ENCODE measurements at places on chromosomes 13 and 19.
A peak's percentile ranks its signal among the peaks of the same experiment; 100 is the strongest.

GRCh38 chr13:66847541-66847940 is 382.6 kb downstream of the PCDH9 start:
- no peak for DNase-seq

- DNase-seq = no peak
These were observed 1.1 kb downstream of the ZNF600 start for GRCh38 chr19:52785506-52785905.

DNA sequence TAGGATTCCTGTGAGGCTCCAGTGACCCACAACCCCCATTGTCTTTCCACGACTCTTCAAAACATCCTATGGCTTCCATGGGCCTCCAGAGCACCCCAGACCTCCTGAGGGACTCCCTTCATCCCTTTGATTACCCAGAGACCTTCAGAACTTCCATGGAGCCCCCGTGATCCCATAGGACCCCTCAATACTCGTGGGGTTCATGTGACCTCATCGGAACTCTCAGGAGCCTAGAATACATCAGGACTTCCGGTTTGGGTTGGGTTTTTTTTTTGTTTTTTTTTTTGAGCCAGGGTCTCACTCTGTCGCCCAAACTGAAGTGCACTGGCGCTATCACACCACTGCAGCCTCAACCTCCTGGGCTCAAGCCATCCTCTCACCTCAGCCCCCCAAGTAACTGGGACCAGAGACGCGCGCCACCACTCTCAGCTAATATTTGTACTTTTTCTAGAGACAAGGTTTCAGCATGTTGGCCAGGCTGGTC is 774 bp downstream of the ALDH16A1 start:
- DNase-seq = no peak

GRCh38 chr13:67306742-67307141 is 76.6 kb upstream of the PCDH9 start:
- no peak for DNase-seq

GRCh38 chr19:53896682-53897081 is 12.4 kb upstream of the CACNG7 start:
- DNase-seq = no peak

- no peak for DNase-seq
These were observed 743.8 kb upstream of the SLC10A2 start for GRCh38 chr13:103810026-103810425.

- DNase-seq = no peak
These were observed 103.3 kb downstream of the GGACT start for GRCh38 chr13:100485265-100485664.

GRCh38 chr19:6740589-6741343 is 1.3 kb downstream of the TRIP10 start:
- DNase-seq = no peak

- no peak for DNase-seq
These were observed 10.9 kb upstream of the QTRT1 start for GRCh38 chr19:10690341-10690781.

- DNase-seq = no peak
These were observed 304.9 kb upstream of the NBEA start for GRCh38 chr13:34637138-34637537.

- no peak for DNase-seq
These were observed 70.4 kb upstream of the FARP1 start for GRCh38 chr13:98072476-98072875.

GRCh38 chr13:58318495-58319167 is 687.1 kb downstream of the PCDH17 start:
- DNase-seq = no peak

DNA sequence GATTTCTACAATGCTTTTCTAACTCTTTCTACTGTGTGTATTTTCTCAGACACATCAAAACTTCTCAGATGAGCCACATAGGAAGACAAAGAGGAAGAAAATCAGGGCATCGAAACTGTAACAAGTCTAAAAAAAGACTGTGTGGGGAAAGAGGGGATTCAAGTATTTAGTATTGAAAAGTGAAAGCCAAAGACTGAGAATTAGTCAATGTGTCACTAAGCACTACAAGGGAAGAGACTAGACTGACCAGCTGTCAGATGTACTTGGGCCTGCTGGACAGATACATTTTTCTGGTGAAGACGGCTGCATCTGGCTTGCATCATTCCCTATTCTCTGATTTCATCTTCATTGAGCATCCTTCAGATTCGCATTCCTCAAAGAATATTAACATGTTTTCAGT is 25.4 kb downstream of the COMMD6 start:
- DNase-seq = no peak

DNA sequence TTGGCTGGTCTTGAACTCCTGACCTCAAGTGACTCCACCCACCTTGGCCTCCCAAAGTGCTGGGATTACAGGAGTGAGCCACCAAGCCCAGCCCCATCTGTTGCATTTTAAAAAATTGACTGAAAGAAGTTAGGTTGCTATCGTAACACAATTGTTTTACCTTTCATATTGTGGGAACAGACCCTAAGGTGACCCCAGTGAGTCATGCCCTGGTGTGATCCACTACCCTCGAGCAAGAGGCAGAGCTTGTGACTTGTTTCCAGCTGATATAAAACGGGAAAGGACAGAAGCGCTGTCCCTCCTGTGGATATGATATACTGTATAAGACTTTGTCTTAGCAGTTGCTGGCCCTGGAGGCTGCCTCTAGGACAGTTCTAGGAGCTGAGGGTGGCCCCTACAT is 308.6 kb downstream of the HS6ST3 start:
- DNase-seq = no peak

DNA sequence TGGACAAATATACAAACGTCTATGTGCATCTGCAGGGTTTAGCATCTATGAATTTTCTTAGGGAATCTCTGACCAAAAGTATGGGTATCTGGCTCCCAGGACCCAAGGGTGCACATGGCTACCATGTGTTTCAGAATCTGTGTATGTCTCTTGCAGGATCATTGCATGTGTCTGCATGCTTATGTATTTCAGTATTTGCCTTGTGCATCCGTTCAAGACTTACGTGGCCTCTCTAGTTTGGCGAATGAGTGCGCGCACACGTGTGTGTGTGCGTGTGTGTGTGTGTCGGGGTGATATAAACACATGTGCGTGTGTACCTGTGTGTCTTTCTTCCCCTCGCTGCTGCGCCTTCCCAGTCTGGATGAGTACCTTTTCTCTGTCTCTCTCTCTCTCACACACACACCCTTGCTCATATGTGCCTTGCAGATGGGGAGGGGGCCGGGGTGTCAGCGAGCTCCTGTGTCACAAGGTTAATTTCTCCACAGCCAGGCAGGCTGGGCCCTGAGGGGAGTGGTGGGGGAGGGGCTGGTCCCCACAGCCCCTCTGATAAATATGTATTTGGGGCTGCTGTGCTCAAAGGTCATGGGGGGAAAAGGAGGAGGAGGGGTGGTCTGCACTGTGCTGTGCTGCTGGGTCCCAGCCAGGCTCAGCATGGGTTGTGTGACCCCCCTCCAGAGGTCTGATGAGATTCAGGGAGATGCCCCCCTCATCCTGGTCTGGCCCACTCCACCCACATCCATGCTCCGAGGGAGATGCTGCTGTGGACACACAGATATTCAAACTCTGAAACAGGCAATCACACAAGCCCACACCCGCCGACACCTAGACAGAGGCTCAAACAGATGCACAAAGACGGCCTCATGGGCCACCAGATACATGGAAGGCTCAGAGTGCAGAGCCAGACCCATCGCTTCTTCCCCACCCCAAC is 37.5 kb upstream of the POU2F2 start:
- DNase-seq = no peak

DNA sequence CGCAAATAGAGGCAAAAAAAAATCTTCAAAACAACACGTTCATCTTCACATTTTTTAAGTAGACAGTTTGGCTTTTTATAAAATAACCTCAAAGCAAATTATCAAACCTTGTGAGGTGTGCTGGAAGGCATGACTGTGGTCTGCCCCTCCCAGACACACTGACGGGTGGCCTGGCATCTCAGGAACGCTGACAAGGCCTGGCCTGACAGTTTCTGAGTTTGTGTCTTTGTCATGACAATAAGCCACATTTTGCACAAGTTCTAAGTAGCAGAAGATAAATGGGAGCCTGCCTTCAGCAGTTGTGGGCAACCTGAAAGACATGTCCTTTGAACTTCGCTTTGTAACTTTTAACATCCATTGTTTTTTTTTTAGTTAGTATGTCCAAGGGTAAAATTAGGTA is 38.5 kb downstream of the SOX21 start:
- no peak for DNase-seq

- peak; percentile 41 for DNase-seq
These were observed 25.6 kb upstream of the NDFIP2 start for GRCh38 chr13:79455331-79455730.

DNA sequence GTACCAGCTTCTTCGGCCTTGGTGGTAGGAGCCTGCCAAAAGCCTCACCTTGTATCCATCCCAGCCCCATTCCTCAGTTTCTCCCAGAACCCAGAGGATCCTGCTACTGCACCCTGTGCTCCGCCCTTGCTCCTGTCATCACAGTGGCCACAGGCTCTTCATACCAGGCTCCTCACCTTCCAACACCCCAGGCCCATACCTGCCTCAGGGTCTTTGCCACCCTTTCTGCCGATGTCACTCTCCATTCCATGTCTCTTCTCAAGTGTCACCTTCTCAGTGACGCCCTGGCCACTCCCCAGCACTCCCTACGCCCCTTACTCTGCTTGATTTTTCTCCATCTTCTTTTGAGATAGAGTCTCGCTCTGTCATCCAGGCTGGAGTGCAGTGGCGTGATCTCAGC is 2.0 kb upstream of the SRRM5 start:
- no peak for DNase-seq

GRCh38 chr13:47628666-47629065 is 372.4 kb downstream of the SUCLA2 start:
- DNase-seq = peak; percentile 1

GRCh38 chr19:49362048-49362928 is at the start of gene TEAD2:
TEAD2 (minus strand) TSS chr19:49362416; CDS start chr19:49360075, 2,341 bp downstream.
- DNase-seq = peak; percentile 30

DNA sequence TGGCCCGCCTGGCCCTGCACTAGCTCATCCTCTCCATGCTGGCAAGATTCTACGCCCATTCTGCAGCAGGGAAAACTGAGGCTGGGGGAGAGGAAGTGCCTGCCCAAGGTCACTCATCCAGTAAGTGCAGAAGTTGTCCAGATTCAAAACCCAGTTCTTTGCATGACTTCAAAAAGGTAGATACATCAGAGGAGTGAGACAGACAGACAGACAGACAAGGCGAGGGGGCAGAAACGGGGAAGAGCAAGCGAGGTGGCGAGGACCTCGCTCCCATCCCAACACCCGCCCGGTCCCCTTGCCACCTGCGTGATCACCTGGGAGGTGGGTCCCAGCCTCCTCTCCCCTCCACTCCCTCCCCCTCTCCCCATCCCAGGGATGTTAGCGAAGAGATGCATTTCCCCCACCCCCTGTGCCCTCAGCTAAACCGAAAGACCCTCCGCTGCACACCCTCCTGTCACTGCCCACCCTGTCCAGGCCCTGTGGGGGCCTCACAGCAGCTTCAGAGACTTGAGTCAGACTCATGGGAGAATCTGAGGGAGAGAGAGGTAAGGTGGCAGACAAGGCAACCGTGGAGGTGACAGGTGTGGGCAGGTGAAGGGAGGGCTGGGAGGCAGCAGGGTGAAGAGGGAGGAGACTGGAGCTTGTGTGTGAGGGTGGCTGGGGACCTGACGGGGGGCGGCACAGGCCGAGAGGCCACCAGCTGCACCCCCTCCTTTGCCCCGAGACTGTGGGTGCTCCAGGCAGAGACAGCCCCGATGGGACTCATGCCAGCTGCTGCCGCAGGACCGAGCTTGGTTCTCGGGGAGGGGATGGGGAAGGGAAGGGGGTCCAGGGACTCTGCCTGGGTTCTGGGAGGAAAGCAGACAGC is 18.9 kb downstream of the LRRC4B start:
- no peak for DNase-seq

DNA sequence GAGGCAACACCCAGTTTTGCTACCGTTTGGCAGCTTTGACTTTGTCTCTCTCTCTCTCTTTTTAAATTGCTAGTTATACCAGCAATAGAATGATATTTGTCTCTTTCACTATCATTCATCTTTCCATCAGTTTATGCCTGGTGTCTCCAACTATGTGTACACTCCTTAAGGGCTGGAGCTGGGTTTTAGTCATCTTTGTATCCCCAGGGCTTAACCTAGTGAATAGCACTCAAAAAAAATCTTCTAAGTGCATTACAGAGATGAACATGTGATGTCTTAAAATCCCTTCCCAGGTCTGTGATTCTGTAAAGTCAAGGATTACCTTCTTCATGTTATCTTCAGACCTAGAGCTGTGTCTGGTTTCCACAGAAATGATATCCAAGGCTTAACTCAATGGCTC is 7.8 kb upstream of the UBL3 start:
- no peak for DNase-seq

DNA sequence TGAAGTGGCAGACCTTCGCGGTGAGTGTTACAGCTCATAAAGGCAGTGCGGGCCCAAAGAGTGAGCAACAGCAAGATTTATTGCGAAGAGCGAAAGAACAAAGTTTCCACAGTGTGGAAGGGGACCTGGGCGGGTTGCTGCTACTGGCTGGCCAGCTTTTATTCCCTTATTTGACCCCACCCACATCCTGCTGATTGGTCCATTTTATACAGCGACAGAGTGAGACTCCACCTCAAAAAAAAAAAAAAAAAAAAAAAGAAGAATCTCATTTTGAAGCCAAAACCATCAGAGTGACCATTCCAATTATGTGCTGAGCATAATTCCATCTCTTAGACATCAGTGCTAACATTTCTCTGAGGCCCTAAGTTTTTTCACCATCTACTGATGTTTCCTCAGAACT is 1.9 kb upstream of the ZNF552 start:
- no peak for DNase-seq

- no peak for DNase-seq
These were observed 43.3 kb downstream of the SPATA13 start for GRCh38 chr13:24203811-24204210.

GRCh38 chr19:12564016-12564664 is 12.9 kb upstream of the ZNF564 start:
- peak; percentile 66 for DNase-seq

DNA sequence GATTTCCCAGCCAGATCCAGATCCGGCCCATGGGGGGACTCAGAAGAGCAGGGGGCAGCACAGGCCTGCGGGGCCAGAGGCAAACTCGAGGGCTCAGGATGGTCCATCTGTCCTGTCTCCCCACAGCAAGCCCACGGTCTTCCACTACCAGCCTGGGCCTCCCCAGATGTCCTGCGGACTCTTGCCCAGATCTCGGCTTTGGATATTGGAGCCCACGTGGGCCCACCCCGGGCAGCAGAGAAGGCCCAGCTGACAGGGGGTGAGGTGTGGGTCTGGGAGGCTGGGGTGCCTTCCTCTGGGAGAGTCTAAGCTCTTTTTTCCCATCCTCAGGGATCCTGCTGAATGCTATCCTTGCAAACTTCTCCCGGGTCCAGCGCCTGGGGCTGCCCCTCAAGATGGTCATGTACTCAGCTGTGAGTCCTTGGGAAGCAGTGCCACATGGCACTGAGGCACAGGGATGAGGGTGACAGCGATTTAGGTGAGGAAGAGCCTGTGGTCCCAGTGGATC is 3.4 kb downstream of the ACP4 start:
- DNase-seq = no peak

DNA sequence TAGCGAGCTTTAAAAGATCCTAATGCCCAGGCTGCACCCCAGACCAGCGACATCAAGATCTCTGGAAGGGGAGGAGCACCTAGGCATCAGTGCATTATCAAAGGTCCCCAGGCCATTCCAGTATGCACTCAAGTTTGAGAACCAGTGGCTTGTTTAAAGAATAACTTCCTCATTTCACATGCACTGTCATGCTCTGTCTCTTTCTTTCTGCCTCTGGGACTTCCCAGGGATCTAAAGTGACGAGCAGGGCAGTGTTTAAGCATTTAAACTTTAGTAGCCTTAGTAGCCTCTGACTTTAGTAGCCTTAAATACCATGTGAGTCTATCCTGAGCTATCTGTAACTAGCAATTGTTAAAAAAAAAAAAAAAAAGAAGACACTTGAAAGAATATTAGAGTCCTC is 8.9 kb upstream of the FARP1 start:
- DNase-seq = no peak
